ENCODE measurements at places on chromosomes 5 and 9.

GRCh38 chr9:92463984-92464383, 18.3 kb downstream of the ASPN start:
- DNase-seq = no peak

DNA sequence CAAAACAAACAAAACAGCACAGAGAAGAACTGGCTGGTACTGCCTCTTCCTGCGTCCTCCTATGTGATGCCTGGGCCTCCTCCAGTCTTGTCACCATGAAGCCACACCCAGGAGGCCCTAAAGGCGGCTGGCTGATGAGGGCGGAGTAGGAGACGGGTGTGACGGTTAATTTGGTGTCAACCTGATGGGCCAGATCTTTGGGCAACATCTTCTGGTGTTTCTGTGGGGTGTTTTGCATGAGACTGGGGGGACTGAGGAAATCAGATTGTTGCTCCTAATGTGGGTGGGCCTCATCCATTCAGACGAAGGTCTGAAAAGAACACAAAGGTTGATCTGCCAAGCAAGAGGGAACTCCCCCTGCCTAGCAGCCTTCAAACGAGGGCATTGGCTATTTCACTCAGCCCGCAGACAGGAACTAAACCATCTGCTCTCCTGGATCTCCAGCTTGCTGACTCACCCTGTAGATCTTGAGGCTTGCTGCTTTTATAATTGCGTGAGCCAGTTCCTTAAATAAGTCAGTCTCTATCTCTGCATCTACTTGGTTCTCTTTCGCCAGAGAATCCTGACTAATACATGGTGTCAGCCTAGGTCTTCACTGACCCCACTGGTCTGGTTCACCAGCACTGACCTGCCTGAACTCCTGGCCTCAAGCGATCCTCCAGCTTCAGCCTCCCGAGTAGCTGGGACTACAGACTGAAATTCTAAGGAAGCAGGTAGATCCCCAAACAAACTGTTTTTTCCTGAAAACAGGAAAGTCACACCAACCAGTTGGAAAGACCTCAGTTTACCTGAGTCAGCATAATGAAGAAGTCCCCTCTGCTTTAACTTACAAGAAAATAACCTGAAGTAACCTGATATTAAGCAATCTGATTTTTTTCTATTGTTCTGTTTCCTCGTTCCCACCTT, 12.8 kb upstream of the ZFP62 start:
- peak; percentile 56 for DNase-seq

- no peak for DNase-seq
Observed at GRCh38 chr9:84045481-84046097, 65.0 kb downstream of the RMI1 start.

GRCh38 chr5:140868721-140869554, at the start of gene PCDHA11:
TSS of gene PCDHA11 (plus strand) at chr5:140868957. CDS start at chr5:140869104, 147 bp downstream.
- no peak for DNase-seq

- DNase-seq = no peak
Observed at GRCh38 chr5:176413255-176413565, 3.1 kb downstream of the CLTB start.

DNA sequence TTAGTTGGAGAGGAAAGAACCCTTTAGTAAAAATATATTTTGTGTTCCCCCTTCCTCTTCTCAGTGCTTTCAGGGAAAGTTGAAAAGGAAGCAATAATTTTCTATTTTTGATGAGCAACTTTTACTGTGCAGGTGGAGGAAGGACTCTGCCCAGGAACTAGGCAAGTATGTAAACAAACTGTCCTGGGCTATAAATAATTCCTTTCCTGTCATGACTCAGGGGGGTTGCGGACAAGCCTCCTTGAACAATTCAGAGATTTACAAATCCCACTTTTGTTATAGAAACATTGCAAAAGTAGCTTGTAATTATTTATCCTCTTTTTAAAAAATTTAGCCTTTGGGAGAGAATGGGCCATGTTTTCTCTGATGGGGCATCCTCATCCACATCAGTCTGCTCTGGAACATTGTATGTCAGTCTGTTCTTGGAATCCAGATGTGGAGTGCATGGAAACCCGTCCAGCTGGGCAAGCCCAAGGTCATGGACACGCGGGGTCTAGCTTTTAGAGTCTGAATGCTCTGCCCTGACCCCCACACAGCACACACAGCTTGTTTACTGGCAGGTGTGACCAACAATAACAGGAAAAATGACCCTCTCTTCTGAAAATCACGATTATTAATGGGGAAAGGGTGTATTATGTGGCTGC, 127.6 kb downstream of the GADD45G start:
- DNase-seq = no peak

- no peak for DNase-seq
Observed at GRCh38 chr5:6713274-6714225, at the start of gene TENT4A. TSS of gene TENT4A (plus strand) at chr5:6713432. CDS start at chr5:6713984, 552 bp downstream.

DNA sequence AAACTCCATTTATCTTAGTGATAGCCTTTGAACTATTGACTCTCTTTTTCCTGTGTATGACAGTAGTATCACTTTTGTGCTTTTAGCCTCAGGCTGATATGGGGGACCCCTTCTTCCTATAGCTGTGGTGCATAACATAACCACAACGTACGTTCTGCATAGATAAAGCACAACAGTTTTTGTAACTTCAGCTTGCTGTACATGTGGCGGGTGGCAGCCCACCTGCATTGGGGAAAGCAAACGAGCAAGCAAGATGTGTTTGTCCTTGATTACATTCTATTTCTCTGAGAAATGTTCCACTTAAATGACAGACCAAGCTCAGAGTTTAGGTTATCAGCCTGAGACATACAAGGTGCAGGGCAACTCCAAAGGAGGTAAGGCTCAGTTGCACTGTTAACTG, 309.4 kb downstream of the KDM4C start:
- DNase-seq = no peak

GRCh38 chr9:98295824-98296223, 40.4 kb upstream of the TBC1D2 start:
- DNase-seq = no peak

DNA sequence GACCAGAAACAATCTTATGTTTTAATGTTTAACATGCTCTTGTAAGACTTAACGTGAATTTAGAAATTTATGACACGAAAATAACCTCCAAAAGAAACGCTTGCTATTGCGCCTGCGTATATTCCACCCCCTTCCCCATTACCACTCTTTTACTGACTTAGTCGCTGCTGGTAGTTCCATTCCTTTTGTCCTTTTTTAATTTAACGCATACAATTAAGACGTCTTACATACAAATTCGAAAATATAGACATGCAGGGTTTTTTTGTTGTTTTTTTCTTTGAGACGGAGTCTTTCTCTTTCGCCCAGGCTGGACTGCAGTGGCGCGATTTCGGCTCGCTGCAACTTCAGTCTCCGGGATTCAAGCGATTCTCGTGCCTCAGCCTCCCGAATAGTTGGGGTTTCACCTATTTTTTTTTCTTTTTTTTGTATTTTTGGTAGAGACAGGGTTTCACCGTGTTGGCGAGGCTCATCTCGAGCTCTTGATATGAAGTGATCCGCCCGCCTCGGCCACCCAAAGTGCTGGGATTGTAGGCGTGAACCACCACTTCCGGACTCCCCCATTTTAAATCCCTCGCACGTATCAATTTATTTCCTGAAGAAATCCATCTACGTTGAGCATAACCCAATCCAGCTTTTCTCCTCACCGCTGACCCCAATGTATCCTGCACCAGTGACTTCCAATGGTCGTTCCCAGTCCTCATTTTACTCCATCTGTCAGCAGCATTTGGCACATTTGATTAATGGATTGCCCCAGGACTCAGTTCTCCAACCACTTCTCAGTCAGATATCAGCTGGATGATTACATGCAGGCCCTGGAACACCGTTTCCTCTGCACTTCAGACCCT, 684 bp upstream of the MED7 start:
- DNase-seq = peak; percentile 39

DNA sequence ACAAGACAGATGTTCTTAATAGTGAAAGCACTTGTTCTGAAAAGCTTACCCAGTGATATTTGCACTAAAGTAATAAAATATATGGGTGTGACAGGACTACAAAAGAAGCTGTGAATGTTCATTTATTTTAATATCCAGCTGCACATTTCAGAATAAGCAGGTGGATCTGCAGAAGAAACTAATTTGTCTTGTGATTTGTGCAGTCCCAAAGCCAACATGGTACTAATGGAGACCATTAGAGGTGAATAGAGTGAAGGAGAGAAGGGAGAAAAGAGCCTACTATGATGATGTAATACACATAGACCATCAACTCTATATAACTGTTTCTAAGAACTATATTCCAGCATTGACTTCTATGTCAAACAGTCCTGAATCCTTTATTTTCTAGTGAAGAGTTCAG, 362.8 kb downstream of the ISL1 start:
- DNase-seq = no peak

- DNase-seq = no peak
Observed at GRCh38 chr9:121289772-121290370, 21.9 kb downstream of the GSN start.

GRCh38 chr9:19451240-19452087, 42.7 kb downstream of the ACER2 start:
- DNase-seq = peak; percentile 60

GRCh38 chr9:21656776-21657674, 145.4 kb upstream of the MTAP start:
- no peak for DNase-seq

GRCh38 chr9:76415731-76416130, 21.5 kb upstream of the RFK start:
- DNase-seq = no peak

DNA sequence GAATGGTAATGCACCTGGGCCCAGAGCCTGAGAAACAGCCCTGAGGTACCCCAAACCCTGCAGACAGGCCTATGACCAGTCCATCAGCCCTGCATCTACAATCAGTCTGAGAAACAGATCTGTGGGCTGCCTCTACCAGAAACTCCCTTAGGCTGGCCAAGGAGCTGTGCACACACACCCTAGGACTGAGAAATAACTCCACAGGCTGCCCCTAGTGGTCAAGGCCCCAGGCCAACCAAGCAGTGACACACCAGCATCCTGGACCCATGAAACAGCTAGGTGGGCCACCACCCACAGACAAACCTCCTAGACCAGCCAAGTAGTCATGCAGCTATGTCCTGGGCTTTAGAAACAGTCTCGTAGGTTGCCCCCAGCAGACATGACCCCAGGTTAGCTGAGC, 253.6 kb upstream of the VLDLR start:
- DNase-seq = no peak

DNA sequence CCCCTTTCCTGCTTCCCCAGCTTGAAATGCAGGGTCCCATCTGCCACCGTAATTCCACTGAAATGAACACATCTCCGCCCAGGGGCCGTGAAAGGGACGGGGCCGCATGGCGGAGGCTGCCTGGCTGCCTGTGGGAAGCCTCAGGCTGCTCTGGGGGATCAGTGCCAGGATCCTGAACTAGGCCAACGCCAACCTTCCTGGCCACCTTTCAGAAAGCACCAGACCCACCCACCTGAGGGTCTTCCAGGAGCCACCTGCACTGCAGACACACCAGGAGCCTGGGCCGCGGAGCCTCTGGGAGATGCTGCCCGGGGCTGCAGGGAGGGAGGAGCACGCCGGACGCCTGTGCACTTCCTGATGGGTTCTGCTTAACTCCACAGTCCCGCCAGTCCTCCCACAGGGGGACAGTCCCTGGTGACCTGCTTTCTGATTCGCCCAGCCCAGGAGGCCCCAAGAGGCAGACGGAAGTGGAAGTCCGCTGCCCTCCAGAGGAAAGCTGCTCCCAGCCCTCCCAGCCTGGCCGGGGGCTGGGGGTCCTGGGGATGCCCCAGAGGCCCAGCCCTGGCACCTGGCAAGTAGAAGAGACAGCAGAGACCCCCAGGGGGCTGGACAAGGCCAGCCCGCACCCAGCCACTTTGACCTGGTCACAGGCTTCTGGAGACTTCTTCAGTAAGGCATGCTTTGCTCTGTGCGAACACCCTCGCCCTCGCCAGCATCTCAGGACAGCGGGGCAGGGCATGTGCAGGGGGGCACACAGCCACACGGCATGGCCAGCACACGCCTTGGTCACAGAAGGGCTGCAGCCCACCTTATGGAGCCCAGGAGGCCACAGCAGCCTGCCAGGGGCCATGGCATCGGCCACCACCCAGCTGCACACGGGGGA, at the start of gene CARD9:
Gene CARD9 (minus strand): TSS at position 370 of the 883 bp plus-strand sequence. CDS start 1,591 bp downstream, outside the sequence.
- no peak for DNase-seq

All from GM06990 (cell line).